ENCODE measurements at places on chromosomes 3 and 15.
A peak's percentile ranks its signal among the peaks of the same experiment; 100 is the strongest.

- DNase-seq, result no peak
These were observed 14.8 kb downstream of the NT5DC2 start for GRCh38 chr3:52518723-52519444.

DNA sequence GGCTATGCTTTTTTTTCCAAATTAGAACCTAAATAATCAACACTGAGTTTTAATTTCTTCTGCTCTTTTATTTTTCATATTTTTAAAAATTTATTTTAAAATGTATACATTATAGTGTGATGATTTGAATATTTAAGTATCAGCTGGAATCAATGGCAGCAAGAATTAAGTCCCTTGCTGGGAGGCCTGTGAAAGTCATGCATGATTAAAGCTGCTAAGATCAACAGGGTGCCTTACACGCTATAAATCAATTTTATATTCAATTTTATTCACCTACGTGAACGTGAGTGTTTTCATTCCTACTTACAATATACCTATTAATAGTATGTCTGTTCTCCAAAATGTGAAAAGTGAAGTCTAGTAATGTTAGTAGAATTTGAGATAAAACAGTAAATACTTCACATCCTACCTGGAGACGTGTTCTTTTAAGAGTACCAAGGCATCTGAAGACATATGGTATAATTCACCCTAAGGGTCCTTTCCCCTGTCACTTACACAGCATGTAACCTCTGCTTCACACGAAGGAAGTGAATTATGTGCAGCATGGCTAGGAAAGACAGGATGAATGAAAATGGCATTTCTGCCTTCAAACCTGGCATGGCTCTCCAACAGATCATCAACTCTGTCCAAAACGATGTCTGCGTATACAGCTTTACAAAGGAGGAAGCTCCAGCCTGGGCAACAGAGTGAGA lies 640.4 kb upstream of the ROBO1 start:
- no peak for DNase-seq

DNA sequence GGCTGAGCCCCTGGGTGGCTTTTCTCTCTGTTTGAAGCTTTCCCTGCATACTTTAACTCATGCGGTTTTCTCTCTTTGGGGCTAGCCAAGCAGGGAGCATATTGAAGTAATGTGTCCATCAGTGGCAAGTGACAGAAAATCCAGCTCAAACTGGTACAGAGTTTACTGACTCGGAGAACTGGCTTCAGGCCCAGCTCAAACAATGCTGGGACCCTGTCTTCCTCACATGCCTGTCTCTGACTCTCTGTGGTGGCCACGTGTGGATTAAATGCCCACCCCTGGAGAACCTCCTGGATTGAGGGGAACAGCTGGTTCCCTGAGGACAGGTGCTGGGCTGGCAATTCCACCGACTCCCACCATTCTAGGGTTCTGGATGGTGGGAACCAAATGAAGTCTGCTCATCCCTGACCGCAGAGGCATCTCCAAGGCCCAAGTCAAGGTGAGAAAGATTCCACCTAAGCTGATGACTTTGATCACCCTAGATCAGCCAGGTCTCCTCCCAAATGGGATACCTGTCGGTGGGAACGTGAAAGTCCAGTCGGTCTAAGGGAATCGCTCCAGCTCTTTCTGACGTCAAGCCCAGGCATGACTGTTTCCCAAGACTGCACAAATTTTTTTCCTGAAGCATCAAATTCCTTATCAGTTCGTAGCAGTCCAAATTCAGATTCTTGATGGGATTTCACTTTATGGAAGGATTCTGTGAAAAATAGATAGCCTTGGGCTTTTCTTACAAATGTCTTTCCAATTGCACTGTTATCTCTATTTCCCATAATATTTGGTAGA lies 16.3 kb upstream of the HDAC11 start:
- no peak for DNase-seq

DNA sequence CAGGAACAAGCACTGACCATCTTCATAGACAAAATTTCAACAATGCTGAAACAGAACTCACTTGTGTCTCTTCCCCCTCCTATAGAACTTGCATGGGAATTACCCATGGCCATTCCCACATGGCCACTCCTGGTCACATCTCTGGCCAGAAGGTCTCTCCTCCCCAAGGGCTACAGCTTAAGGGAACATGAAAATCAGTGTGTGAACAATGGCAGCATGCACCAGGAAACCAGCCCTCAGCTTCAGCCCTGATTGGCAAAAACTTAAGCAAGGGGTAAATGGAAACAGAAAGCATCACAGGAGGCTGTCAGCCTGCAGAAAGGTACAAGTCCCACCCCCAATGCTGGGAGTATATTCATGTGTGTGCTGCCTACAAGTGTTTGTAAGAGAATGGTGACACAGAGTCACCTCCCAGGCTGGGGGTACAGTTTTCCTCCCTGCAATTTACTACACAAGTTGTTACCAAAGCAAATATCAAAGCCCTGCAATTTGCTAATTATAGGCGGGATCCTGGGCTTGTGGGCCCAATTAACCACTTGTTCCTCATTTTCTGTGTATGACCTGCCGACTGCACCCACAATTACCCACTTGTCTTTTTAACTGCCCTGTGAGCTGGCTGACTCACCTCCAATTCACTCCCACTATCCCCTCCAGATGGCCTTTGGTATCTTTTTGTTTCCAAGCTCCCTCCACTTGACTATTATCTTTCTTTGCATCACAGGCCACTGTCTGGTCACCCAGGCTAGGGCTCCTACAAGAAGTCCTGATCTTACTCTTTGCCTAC lies 84.4 kb upstream of the HES1 start:
- DNase-seq, result peak; percentile 99

- DNase-seq, result no peak
These were observed 33.1 kb downstream of the KLHL25 start for GRCh38 chr15:85761635-85762034.

DNA sequence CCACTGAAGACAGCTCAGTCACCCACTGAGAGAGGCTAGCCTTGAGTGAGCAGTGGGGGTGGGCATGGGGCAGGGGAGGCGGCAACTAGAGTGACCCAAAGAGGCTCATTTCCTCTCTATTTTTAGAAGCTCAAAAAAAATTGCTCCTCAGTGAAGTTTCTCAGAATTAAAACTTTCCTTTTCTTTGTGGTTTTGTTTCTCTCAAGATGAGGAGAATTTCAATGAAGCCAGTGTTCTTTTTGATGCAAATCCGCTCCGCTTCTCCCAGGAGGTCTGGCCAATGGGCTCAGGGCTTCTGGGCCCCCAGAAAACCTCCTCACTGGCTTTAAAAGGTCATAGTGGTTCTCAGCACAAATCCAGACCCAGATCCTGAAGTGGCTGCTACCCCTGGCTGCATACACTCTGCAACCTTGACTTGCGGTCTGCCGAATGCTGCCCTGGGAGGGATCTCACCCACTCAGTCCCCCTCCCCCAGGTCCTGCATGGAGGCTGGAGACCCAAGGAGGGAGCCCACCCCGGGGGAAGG lies at the start of gene ACSBG1:
Gene ACSBG1, minus strand, starts transcription at position 51 of the 526 bp plus-strand sequence. CDS start 64 bp downstream, outside the sequence.
- DNase-seq, result no peak

DNA sequence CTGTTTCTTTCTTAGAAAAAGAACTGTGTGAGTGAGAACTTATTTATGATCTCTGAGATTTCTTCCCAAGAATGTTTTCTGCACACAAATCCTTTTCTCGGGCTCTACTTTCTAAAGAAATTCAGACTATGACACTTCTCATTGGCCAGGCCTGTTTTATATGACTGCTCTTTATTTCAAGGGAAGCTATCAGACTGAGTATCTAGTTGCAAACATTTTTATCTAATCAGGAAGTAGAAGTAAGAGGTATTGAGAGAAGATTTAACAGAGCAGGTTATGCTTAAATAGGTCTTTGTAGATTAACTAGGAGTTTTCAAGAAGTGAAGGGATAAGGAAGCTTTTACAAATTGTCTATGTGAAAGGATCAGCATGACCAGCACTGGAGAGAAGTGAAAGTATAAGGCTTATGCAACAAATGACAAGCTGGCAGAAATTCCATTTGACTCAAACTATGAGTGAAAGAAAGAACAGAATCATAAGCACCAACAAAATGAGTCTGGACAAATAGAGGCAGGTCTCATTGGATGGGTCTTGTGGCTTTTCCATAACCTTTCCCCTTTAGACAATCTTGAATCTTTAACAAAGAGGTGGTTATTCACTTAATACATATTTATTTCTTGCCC lies 71.9 kb upstream of the CHL1 start:
- DNase-seq, result no peak

DNA sequence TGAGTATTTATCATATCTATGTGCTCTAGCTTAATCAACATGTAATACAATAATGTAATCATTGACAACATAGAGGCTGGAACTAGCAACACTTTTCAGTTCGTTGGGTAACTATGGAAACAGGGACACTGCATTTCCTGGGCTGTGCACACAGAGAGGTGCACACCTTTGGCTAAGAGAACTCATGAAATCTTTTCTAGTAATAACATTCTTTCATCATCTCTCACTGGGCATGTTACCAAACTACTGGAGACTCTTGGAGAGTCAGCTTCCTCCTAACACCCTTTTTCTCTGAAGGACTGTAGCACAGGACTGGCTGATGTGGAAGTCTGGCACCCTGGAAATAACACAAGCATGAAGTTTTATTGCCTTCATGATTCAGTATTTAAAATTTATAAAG lies 135.6 kb downstream of the KCNMB2 start:
- DNase-seq, result no peak

DNA sequence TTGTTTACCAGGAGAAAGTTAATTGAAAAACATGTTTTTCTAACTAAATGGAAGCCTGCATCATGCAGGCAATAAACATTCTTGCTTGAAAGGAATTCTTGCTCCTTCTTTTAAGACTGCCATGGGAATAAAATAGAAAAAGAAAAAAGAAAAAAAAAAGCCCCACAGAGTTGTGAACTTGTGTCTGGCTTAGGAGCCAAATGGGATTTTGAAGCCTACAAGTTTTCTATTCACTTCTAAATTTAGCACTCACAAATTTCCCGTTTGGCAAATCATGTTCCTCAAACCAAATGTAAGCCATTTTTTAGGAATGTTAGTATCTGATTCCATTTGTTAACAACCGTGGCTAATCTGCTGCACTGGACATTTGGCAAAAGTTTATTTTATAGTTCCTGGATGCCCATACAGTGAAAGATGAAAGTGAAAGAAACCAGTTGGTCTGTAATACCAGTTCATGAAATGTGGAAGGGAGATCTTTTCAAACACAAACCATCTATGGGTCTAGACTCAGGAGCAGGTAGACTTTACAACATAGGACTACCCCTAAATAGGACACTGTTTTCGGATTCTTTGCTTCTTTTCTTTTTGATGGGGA lies 133.8 kb upstream of the GMNC start:
- no peak for DNase-seq
